ENCODE measurements at places on chromosomes 1 and 21. TPM values are rescaled to one million over a fixed set of nuclear protein-coding genes. Genes with fewer than 3 reads are reported as not detected.

DNA sequence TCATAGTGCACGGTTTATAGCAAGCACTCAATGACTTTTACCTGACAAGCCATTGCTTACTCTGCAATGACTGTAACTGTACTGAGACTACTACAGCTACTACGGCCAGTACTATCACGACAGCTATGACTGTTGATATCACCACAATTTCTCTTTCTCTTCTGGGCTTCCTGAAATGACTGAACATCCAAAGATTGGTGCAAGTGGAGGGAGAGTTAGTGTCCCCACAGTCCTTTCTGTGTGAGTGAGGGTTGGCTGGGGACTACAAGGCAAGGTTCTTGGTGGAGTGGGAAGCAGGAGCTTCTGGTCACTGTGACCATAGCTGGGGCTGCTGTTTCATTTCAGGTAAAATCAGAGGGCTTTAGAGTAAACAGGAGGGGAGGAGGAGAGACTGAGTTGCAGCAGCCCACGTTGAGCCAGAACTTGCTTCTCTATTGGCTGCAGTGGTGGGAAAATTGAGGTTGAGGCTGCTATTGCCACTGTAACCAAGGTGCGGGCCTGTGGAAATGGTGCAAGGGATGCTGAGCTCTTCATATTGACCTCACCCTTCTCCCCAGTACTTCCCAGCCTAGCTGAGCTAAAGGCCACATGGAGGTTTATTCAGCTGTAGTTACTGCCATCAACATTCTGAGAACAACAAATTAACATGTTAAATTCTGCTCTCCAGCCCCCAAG, 14.1 kb upstream of the IL10 start:
- peaks cover 72% of the 10 kb centered on the region for H3K4me1 ChIP-seq
- H3K36me3 ChIP-seq: no peaks in the 10 kb centered on the region
- peak overlapping the region; percentile 20 for H3K4me3 ChIP-seq

The VANGL2 gene
- total RNA-seq: 0.06 TPM

DNA sequence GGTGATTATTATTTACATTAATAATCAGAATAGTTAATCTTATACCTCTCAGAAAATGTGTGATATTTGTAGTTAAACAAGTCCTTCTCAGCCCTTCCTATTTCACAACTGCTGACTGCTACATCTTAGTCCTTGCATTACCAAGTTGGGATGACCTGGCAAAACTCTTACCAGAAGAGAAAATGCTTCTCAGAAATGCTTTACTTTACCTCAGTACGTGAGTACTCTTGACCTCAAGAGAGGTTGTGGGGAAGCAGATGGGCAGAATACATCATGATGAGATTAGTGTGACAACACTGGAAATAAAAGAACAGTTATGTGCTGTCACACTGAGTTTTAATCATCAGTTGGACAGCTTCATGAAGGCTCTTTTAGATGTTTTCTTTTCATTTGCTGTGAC, 16.2 kb downstream of the CFAP126 start:
- no peaks in the 10 kb centered on the region for H3K27me3 ChIP-seq
- peaks cover 13% of the 10 kb centered on the region for H3K36me3 ChIP-seq
- DNase-seq: no peak
- peaks cover 10% of the 10 kb centered on the region for H3K4me1 ChIP-seq

The CFAP141 gene
- total RNA-seq: not detected

GRCh38 chr1:153881751-153882150, 41.0 kb downstream of the GATAD2B start:
- H3K27ac ChIP-seq: no peak overlapping the region
- no peak overlapping the region for H3K4me3 ChIP-seq
- no peak for DNase-seq
- H3K27me3 ChIP-seq: no peaks in the 10 kb centered on the region
- H3K36me3 ChIP-seq: peaks cover 8% of the 10 kb centered on the region

DNA sequence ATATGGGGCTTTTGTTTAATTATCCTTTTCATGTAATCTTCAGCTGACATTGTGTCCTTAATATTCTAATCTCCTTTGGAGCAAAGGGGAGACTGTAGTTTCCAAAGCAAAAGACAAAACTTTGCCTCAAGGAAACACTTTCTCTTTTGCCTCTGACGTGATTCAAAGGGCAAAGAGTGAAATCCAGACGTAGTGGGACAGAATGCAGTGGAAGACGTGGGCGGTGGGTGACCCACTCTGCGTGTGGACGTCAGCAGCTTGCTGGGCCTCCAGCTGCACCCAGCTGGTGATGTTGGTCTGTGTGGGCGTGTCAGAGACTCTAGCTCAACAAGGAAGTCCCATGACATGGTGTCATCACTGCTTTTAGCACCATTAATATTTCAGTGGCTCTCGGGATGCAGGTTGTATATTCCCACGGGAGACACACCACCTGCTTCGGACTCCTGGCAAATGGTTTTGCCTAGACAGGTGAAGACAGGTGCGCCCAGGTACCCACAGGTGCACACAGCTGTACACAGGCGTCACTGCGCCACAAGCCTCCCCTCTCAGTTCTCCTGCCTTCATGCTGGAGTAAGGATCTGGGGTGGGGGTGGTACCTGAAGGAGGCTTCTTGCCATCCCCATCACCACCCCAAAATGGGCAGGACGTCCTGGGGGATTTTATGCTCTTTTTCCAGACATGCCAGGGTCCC, 292.1 kb upstream of the VAMP3 start:
- H3K36me3 ChIP-seq: no peaks in the 10 kb centered on the region
- H3K4me3 ChIP-seq: no peak overlapping the region
- H3K27ac ChIP-seq: no peak overlapping the region
- peaks cover 2% of the 10 kb centered on the region for H3K27me3 ChIP-seq
- DNase-seq: no peak

The SV2A gene
- total RNA-seq: 27.5 TPM

The BRDT gene
- not detected for total RNA-seq

GRCh38 chr21:15060543-15061175, 4.1 kb downstream of the NRIP1 start:
- no peak for DNase-seq
- H3K27ac ChIP-seq: peak overlapping the region; percentile 0
- H3K4me1 ChIP-seq: peaks cover 57% of the 10 kb centered on the region
- H3K36me3 ChIP-seq: no peaks in the 10 kb centered on the region
- no peaks in the 10 kb centered on the region for H3K27me3 ChIP-seq

DNA sequence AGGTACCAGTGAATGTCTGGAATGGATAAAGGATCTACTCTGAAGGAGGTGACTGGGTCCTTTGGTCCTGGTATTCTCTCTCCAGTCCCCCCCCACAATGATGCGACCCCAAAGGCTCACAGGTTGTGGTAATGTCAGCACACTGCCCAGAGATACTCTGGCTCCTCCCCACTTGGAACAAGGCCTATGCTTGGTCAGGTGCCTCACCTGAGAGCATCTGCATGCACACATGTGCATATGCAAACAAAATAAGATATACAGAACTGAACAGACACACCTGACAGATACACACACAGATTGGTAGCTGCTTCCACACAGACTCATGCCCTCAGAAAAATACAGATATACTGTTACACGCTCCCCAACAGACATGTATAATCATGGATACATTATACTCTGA, 33.5 kb downstream of the DMAP1 start:
- H3K4me1 ChIP-seq: no peaks in the 10 kb centered on the region
- no peaks in the 10 kb centered on the region for H3K36me3 ChIP-seq
- no peak overlapping the region for H3K4me3 ChIP-seq
- no peaks in the 10 kb centered on the region for H3K27me3 ChIP-seq
- no peak for DNase-seq

The PLA2G2F gene
- total RNA-seq: not detected

DNA sequence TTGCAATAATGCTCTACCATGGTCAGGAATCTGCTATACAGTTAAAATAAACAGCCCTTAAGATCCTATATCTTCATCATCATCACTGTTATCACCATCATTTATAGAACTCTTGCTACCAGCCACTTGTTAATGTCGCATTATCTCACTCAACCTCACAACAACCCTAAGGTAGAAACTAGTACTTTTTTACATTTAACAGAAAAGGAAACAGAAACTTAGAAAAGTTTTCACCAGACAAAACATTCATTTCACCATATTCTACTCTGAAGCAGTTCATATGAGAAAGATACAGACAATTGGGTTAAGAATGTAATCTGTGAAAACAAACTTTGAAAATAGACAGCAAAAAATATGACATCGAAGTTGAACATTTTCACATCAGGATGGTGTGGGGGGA, 262.6 kb downstream of the ATG4C start:
- H3K27me3 ChIP-seq: peaks cover 8% of the 10 kb centered on the region
- peaks cover 2% of the 10 kb centered on the region for H3K4me1 ChIP-seq
- no peak overlapping the region for H3K27ac ChIP-seq
- H3K36me3 ChIP-seq: no peaks in the 10 kb centered on the region
- no peak for DNase-seq

The OR4F29 gene
- not detected for total RNA-seq

DNA sequence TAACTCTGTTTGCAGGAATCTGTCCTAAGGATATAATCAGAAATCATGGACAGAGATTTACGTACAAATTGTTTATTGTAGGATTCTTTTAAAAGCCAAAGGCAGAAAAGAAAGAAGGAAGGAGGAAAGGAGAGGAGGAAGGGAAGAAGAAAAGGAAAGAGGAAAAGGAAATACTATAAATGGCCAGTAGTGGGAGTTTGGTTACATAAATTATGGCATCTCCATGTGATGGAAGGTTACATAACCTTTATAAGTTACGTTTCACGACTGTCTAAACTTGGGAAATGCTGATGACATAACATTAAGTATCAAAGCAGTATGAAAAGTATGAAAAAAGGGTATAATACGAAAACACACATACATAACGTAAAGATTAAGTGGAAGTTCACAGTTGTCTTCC, 39.0 kb downstream of the SMYD2 start:
- no peak overlapping the region for H3K4me3 ChIP-seq
- no peaks in the 10 kb centered on the region for H3K27me3 ChIP-seq
- H3K36me3 ChIP-seq: peaks cover 19% of the 10 kb centered on the region
- H3K27ac ChIP-seq: no peak overlapping the region
- DNase-seq: no peak

GRCh38 chr1:153866045-153866850, 56.5 kb downstream of the GATAD2B start:
- H3K4me3 ChIP-seq: no peak overlapping the region
- peaks cover 10% of the 10 kb centered on the region for H3K36me3 ChIP-seq
- peaks cover 11% of the 10 kb centered on the region for H3K4me1 ChIP-seq
- no peaks in the 10 kb centered on the region for H3K27me3 ChIP-seq
- DNase-seq: no peak

DNA sequence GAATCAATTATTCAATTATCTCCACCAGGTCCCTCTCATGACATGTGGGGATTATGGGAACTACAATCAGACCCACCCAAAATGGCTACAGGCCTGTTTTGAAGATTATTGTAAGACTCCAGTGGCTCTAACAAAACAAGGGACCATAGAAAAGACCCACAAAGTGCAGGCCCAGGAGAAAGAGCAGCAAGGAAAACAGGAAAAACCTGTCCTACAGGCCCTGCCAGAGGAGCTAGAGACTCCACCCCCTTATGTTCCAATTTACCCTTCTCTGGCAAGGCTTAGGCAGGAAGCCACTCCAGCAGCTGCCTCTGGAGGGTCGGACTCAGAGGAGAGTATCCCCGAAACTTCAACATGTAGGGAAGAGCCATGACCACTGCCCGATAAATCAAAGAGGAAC, 96.5 kb downstream of the LIPI start:
- H3K27ac ChIP-seq: no peak overlapping the region
- no peaks in the 10 kb centered on the region for H3K27me3 ChIP-seq
- DNase-seq: no peak
- H3K4me1 ChIP-seq: peaks cover 7% of the 10 kb centered on the region
- H3K4me3 ChIP-seq: no peak overlapping the region

DNA sequence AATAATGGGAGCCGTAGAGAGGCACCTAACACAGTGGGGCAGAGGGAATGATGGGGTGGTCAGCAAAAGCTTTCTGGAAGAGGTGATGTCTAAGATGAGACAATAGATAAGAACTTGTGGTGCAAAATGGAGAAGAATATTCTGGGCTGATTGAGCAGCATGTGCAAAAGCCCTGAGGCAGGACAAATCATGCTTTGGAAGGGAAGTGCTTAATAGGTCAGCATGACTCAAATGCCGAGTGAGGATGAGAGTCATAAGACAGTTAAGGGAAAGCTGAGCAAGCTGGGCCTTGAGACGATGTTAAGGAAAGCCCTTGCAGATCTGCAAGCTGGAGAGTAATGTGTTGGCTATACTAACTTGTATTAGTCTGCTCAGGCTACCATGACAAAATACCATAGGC, 37.3 kb upstream of the ASB17 start:
- no peak for DNase-seq
- no peaks in the 10 kb centered on the region for H3K4me1 ChIP-seq
- H3K4me3 ChIP-seq: no peak overlapping the region
- H3K27ac ChIP-seq: no peak overlapping the region

DNA sequence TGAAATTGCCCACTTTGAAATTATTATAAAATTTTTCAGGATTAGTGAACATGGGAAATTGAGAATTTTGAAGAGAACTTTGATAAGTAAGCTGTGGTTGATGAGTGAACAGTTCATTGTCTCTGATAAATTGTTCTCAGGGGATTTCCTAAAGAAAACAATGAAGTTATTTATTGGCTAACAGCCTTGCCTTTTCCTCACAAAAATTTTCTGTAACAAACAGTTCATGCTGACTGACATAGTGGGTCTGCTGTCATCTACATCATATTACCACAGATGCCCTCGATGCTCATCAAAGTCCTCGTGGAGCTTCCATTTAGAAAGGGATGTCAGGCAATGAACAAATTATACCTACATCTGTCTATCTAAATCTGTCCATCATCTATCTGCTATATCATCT, 113.4 kb downstream of the PTBP2 start:
- H3K4me3 ChIP-seq: no peak overlapping the region
- DNase-seq: no peak
- H3K27ac ChIP-seq: no peak overlapping the region
- no peaks in the 10 kb centered on the region for H3K27me3 ChIP-seq
- no peaks in the 10 kb centered on the region for H3K36me3 ChIP-seq

DNA sequence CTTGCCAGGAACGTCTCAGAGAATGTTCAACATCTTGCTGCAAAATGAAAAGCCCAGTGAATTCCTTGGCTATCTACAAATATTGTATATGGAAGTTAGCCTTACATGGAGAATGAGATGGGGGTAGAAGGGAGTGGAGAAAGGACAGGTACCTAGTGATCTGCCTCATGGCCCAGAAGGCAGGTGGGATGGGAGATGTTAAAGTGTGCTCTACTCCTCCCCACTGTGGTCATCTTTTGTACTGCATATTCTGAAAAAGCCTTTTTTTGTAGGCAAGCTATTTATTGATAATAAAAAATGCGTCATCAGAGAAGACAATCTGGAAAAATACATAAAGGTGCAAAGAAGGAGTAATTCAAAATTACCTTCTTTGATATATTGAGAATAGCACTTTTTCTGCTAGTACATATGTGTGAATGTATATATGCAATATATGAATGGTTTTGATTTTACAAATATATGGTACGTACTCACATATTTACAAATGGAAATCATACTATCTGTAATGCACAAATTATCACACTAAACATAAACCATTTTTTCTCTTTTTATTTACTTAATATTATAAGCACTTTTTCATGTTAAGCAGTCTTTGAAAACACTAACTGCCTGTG, 19.1 kb upstream of the SLC5A9 start:
- H3K27me3 ChIP-seq: peaks cover 3% of the 10 kb centered on the region
- no peaks in the 10 kb centered on the region for H3K36me3 ChIP-seq
- no peak overlapping the region for H3K27ac ChIP-seq
- H3K4me3 ChIP-seq: no peak overlapping the region

- DNase-seq: peak; percentile 26
- H3K4me1 ChIP-seq: peaks cover 3% of the 10 kb centered on the region
- H3K27ac ChIP-seq: no peak overlapping the region
- no peak overlapping the region for H3K4me3 ChIP-seq
- H3K27me3 ChIP-seq: no peaks in the 10 kb centered on the region
Observed at GRCh38 chr1:2384941-2385481, 6.3 kb downstream of the MORN1 start.

- H3K27ac ChIP-seq: no peak overlapping the region
- no peaks in the 10 kb centered on the region for H3K36me3 ChIP-seq
- H3K4me3 ChIP-seq: no peak overlapping the region
- peaks cover 3% of the 10 kb centered on the region for H3K4me1 ChIP-seq
- H3K27me3 ChIP-seq: peaks cover 11% of the 10 kb centered on the region
- DNase-seq: no peak
Observed at GRCh38 chr1:203215573-203215972, 13.9 kb downstream of the CHIT1 start.
